ENCODE measurements at places on chromosomes 2 and 18.

- no peak for DNase-seq
Observed at GRCh38 chr2:217775920-217776503, 226.8 kb downstream of the TNS1 start.

GRCh38 chr2:156366753-156367152, 34.2 kb upstream of the NR4A2 start:
- no peak for DNase-seq

GRCh38 chr2:189116979-189117378, 62.6 kb downstream of the COL5A2 start:
- no peak for DNase-seq

DNA sequence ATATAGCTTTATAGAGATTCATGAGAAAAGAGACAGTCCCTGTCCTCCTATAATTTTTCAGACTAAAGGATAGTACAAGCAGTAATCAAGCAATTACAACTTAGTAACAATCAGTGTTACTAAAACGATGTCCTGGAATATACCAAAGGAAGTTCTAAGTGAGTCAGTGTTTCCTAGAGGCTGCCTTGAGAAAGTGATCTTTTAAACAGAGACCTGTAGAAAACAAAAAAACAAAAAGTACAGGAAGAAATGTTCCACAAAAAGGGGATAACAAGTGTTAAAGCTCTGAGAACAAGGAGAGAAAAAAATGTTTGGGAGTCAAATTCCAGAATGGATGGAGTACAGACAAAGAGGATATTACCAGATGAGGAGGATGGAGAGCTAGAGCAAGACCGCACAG, 556.4 kb downstream of the ERBB4 start:
- no peak for DNase-seq

GRCh38 chr2:190441564-190441963, 33.4 kb downstream of the MFSD6 start:
- no peak for DNase-seq

- DNase-seq = no peak
Observed at GRCh38 chr2:68514316-68514929, 47.0 kb downstream of the APLF start.

GRCh38 chr18:79634593-79635426, 44.8 kb upstream of the CTDP1 start:
- DNase-seq = no peak

GRCh38 chr18:9428862-9429661, 46.3 kb upstream of the RALBP1 start:
- no peak for DNase-seq

GRCh38 chr2:46810195-46810594, 105.4 kb downstream of the MCFD2 start:
- no peak for DNase-seq

DNA sequence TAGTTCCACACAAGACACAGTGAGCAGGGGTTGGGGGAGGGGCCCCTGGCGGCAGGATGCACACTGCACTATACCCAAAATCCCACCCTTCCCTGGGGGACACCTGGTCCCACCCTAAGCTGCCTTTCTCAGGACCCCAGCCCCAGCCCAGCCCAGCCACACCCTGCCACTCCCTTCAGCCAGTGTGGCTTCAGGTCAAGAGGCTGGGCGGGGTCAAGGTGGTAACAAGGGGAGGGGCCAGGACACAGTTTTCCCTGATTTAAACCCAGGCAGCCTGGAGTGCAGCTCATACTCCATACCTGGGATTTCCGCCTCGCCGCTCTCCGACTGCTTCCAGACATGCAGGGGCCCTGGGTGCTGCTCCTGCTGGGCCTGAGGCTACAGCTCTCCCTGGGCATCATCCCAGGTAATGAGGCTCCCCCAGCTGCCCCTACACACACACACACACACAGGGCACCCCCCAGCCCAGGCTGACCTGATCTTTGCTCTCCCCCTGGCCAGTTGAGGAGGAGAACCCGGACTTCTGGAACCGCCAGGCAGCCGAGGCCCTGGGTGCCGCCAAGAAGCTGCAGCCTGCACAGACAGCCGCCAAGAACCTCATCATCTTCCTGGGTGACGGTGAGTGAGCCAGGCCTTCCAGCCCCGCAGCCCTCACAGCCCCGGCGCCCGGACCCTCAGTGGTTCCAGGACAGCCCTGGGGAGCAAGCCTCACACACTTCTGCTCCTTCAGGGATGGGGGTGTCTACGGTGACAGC, at the start of gene ALPG:
TSS of gene ALPG (plus strand) at position 289 of the 755 bp plus-strand sequence. CDS start at position 340, 51 bp downstream.
- no peak for DNase-seq

DNA sequence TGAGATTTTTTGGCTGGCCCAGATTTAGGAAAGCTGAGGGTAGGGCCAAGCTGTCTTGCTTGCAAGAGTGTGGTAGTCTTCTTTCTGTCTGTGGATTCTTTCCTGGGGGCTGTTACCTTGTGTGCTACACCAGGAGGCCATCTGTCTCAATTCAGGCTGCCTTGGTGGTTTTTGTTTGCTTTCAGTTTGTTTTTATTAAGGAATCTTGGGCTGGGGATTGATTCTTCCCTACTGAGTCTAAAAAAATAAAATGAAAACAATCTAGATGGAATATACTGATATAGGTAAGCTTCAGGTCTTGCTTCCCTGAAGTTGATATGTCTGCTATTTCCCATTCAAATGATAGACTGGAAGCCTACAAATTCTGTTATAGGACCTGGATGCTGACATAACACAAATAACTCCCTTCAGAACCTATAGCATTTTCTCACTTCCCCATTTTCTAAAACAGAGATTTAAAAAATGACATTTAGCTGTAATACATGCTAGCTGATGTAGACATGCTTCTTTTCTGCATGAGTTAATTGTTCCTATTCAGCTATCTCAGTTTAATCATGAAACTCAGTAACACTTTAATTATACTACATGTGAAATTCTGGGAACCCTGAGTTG, 5.3 kb downstream of the LHCGR start:
- DNase-seq = no peak

DNA sequence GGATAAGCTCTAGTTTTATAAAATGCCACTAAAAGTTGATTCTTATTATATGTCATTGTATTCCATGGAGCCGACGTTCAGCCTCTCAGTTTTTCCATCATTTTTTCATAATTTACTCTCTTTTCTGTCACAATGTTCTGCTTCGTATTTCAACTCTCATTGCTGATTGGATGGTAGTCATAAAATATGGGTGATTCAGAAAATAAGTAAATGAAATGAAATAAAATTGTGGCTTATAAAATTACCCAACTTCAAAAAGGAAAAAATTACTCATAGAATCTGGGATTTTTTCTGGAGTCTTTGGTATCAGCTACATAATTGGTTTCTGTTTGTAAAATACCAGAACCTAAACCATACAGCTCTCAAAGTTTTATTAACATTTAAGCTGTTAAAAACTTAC, 139.7 kb upstream of the ITGA4 start:
- no peak for DNase-seq

DNA sequence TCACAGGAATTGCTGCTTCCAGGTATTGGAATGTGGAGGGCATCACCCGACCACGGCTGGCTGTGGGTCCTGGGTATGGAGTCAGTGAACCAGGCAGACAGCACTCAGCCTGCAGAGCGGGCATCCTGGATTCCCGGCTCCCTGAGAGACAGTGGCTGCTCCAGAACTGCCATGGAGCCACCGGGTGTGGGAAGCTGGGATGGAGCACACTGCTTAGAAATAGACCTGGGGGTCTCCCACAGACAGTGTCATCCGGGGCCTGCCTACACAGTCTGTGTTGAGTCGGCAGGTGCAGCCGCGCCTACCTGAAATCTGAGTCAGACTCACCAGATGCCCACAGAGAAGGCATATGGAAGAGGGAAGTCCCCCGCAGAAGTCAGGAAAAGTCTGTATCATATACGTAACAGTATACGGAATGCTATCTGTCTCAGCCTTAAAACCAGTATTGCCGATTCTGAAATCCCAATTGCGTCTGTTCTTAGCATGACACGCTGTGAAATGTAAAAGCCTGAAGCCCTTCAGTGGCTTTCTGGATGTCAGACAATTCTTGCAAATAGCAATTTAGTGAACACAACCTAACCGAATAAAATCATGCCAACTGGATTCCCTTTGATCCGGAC, 509.7 kb upstream of the MYT1L start:
- DNase-seq = no peak

- DNase-seq = no peak
Observed at GRCh38 chr2:175457895-175458448, 276.5 kb upstream of the ATP5MC3 start.

GRCh38 chr2:235061656-235062055, 109.8 kb downstream of the SH3BP4 start:
- DNase-seq = no peak

GRCh38 chr18:43420950-43421349, 143.7 kb upstream of the SYT4 start:
- DNase-seq = no peak

GRCh38 chr2:52960881-52961280, 806.7 kb upstream of the CHAC2 start:
- DNase-seq = no peak

DNA sequence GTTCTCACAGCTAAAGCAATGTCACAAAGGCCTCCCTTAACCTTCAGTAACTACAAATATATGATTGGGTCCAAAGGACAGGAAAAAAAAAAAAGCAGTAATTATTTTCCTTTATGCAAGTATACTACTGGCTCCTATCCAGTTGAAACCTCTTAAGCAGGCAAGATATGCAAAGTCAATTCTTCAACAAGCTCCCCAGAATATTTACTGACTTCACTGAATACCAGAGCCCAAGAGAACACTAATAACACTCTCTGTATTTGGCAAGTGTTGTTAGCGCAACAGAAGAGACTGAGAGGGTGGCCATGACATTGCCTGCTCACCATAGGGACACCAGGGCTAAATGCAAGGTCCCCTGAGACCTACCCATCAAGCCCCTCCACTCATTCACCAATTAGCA, 74.5 kb downstream of the AP1S3 start:
- DNase-seq = no peak

DNA sequence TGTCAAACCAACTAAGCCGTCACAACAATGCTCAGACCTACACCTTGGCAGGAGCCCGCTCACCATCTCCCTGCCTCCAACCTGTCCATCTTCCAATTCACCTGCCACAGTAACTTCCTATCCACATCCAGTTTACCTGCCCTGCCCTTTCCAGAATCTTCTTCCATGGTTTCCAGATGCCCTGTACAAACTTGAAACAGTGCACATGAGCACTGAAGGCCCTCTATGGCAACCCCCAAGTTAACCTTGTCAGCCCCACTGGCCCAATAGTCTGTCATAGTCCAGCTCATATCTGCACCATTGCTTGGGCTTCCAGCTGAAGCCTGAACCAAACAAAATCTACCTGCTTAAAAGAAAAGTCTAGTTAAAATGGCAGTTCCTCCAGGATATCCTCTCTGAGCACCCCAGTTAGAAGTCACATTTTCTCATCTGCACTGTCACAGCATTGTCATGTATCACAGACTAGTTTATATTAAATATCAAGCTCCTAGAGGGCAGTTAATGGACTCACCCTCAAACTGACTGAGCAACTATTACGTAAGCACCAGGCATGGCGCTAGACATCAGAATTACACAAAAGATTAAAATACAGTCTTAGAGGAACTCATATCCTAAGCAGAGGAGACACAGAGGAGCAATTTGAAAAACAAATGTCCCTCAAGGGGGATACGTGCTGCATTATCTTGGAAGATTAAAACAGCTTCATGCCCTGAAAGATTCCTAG, 11.6 kb downstream of the NFE2L2 start:
- no peak for DNase-seq

GRCh38 chr2:69789175-69789721, 40.2 kb upstream of the GMCL1 start:
- DNase-seq = no peak

- DNase-seq = no peak
Observed at GRCh38 chr2:40395169-40396073, 56.5 kb downstream of the SLC8A1 start.

GRCh38 chr2:226396541-226396940, 403.1 kb downstream of the IRS1 start:
- DNase-seq = no peak

GRCh38 chr2:120470041-120470965, 124.4 kb downstream of the INHBB start:
- no peak for DNase-seq

- DNase-seq = no peak
Observed at GRCh38 chr2:74991977-74992376, 33.5 kb downstream of the POLE4 start.

- no peak for DNase-seq
Observed at GRCh38 chr18:39698436-39698835, 2132.8 kb upstream of the CELF4 start.

DNA sequence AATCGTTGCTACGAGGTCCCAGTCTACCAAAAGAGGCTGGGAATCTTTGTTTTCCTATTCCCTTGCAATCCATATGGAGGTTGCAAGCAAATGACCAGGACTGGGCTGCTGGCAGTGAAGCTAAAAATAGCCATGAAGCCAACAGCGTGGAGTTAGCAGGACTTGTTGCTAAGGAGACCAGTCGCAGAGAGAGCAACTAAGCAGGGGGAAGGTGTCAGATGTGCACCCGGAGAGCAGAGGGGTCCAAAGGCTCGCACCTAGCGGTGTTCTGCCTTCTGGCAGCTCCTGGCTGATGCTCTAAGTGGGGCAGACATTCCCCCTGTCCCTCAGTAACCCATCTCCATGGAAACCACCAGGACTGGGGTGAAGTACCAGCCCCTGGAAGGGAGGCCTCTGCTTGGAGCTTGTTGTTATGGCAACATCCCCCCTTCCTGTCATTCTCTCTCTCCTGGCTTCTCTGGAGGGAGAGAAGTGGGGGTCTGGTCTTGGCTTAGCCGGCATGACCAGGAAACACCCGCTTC, 84.6 kb downstream of the DNMT3A start:
- no peak for DNase-seq

DNA sequence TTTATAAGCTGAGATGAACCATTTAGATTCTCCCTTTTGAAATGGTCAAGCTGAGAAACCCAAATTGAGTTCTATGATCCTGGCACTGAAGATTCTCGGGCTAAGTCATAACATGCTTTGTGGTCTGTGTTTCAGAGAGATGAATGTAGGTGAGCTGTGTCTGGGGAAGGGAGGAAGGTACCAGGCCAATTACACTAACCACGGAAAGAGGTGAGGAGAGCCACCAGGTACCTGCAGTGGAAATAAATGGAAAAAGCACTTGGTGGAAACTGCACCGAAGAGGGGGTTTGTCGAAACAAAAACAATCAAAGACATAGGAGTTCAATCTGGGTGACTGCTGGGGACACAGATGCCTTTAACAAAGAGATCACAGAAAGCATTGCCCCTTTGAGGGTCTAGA, 963 bp upstream of the MRPL44 start:
- no peak for DNase-seq

GRCh38 chr2:174878537-174879147, 114.4 kb upstream of the CHRNA1 start:
- no peak for DNase-seq

DNA sequence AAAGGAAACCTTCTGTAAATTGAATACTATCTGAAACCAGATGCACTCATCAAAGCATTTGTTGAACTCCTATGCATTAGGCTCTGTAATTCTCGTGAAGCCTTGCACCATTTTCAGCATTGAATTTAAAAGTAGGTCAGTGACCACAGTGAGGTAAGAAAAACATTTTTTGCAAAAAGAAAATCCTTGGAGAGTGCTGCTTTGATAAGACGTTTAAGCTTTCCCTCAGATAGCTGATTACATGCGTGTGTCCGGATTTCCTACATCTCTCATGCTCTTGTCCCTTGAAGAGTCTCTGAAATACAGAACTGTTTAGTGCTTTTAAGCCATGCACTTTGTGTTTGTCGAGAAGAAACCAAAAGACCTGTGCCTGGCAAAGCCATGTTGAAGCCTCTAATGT, 113.6 kb downstream of the FMNL2 start:
- no peak for DNase-seq

Measured in activated T-cell treated with anti-CD3 and anti-CD28 coated beads for 4 hours (primary cell).